ENCODE measurements at places on chromosomes 7 and 10.

DNA sequence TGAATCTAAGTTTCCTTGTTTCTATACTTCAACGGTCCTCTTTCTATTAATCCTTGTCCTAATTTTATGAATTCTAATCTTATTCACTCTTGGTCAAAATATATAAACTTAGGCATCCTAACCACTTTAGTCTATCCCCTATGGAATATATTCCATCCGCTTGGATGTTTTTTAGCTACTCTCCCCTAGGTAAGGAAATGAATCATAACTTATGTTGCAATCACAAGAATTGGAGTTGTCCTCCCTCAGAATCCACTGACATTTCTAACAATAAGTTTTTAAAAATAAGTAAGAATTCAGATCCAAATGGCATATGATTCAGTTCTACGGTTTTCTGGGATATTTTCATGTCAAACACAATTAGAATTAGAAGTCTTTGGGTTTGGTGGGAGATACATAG lies 1081.6 kb downstream of the SORCS1 start:
- no peak for DNase-seq

GRCh38 chr10:72001033-72001395 lies 36.8 kb downstream of the CHST3 start:
- no peak for DNase-seq

GRCh38 chr10:112356686-112357085 lies 17.2 kb upstream of the ACSL5 start:
- no peak for DNase-seq

DNA sequence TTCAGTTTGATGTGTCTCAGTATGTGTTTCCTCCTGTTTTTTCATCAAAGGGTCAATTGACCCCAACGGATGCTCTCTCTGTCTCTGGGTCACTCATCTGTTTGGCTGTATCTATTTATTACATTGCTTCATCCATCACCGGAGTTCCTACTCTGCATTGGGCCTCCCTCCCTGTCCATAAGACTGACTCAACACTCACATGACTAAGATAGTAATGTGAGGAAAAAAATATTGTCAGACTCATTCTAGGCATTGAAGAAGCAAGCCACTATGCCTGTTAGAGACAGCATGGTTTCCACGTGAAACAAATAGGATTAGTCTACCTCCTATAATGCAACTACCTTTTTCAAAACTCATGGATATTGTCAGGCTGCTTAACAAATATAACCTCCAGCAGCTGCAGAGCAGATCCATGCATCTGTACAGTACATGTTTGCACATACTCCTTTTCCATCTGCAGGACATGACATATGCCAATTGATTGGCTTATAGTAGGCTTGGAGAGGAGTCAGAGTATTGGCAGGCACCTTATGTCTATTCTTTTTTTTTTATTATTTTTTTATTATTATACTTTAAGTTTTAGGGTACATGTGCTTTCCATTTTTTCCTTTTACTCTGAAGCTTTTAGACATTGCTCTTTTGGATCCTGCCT lies 275.2 kb downstream of the LRRTM3 start:
- DNase-seq, result no peak

- DNase-seq, result peak; percentile 12
Observed at GRCh38 chr7:38105874-38106483, 72.1 kb upstream of the STARD3NL start.

DNA sequence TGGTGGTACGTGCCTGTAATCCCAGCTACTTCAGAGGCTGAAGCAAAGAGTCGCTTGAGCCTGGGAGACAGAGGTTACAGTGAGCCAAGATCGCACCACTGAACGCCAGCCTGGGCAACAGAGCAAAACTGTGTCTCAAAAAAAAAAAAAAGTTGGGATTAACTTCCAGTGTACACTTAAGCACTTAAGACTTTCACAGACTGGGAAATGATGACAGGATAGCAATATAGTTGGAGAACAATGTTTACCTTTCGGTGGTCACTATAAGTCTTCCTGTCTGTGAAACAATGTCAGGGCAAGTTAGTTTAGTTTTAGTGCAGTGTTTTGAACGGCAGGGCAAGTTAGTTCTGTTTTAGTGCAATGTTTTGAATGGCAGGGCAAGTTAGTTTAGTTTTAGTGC lies 130.2 kb downstream of the TPST1 start:
- DNase-seq, result no peak

GRCh38 chr10:33993917-33994316 lies 659.5 kb upstream of the NRP1 start:
- DNase-seq, result no peak

DNA sequence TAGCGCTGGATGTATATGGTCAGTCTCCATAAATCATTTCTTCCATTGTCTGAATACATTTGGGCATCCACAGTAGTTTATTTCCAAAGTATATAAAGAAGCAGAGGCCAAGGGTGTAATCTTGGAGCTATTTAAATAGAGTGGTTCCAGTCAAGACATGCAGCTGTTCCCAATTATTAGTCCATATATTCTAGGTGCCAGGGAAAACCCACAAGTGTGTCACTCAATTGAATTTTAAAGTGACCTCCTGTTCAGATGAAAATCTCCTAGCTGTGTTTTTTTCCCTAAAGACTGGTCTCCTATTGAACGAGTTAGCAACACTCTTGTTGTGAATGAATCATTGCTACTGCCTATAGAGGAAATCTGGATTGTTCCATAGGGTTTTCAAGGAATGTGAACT lies 260.2 kb upstream of the BMPER start:
- DNase-seq, result no peak

DNA sequence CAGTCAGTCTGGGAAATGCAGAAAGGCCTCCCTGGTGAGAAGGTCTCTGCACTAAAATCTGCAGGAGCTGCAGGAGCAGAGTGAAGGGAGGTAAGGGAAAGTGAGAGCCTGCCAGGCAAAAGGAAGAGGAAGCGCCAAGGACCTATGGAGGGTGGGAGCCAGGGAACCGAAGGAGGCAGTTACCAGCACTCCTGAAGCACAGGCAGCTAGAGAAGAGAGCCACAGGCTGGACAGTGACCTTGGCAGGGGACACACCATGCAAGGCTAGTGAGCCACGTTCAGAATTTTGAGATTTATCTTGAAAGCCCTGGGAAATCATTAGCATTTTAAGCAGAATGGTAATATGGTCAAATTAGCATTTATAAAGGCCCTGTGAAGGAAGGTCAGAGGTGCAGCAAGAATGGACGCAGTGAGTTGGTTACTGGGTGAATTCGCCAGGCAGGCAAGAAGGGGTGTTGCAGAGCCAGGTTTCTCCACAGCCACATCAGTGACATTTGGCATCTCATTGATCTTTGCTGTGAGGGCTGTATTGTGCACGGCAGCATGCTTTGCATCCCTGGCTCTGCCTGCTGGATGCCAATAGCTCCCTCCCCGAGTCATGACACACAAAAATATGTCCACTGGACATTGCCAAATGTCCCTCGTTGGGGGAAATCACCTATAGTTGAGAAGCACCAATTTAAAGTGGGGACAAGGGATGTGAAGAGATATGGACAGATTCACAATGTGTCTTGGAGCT lies 54.7 kb upstream of the LANCL2 start:
- no peak for DNase-seq

GRCh38 chr7:151274396-151274795 lies 25.9 kb upstream of the SMARCD3 start:
- no peak for DNase-seq

DNA sequence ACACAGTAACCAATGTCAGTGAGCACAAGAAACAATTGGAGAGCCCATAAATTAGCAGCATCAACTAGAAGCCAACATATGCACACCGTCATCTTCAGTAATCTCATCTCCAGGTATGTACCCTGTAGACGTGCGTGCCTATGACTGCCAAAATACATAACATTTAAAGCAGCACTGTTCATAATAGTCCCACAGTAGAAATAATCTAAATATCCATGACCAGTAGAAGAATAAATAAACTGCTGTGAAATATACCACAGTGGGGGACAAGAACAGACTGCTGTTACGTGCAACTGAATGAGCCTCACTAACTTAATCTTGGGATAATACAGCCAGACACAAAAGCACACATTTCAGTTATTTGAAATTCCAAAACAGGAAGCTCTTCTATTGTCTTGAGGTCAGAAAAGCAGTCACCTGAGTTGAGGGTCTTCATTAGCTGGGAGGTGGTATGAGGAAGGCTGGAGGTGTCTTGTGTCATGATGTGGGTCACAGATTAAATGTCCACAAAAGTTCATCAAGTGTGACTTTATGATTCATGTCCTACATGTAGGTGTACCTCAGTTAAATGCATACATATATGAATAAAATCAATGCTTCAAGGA lies 454.2 kb upstream of the AKR1E2 start:
- no peak for DNase-seq

- no peak for DNase-seq
Observed at GRCh38 chr7:77629797-77630196, 66.5 kb upstream of the RSBN1L start.

- DNase-seq, result no peak
Observed at GRCh38 chr7:7104971-7105370, 77.4 kb upstream of the C1GALT1 start.

- no peak for DNase-seq
Observed at GRCh38 chr10:121216721-121217181, 365.6 kb downstream of the WDR11 start.

DNA sequence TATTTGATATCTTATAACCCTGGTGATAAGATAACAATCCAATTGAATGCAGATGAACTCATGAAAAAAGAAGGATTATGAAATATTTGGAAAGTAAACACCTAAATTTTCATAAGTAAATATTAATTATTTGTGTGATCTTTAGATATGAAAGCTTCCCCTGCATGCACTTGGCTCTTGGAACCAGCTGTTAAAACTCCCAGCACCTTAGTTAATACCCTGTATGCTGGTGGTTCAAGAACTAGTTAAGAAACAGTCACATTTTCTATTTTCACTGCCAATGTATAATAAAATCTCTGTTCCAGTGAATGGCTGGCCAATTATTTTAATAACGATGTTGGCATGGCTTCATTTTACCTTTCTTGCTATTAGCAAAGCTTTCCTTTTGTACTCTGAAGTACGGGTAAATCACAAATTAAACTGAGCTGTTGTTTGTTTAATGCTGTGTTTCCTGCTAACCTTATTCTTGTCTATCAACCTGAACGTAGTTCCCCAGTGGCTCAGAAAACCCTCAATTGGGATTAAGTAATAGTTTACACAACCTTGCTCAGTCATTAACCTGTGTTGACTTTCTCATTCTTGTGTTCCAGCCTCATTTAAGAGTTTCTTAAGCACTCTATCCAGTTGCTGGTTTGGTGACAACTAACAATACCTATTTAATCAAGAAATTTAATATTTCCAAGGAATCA lies 38.9 kb downstream of the MET start:
- DNase-seq, result peak; percentile 75

DNA sequence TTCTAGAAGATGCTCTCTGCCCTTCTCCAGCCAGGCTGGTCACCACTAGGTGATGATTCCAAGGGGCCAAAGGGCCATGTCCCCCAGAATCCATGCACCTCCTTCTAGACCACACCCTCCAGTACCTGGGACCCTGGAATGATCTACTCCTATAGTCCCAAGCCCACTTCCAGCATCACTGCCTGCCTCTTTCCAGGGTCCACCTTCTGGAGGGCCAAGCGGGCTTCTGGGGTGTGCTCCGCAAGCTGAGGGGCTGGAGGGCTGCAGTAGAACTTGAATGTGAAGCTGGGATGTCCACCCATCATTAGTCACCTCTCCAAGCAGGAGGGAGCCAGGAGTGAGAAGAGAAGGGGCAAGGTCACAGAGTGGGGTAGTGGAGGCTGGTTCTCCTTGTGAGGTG lies 234.4 kb upstream of the MYO3A start:
- DNase-seq, result no peak

- DNase-seq, result no peak
Observed at GRCh38 chr10:44334621-44335184, 50.2 kb downstream of the CXCL12 start.

DNA sequence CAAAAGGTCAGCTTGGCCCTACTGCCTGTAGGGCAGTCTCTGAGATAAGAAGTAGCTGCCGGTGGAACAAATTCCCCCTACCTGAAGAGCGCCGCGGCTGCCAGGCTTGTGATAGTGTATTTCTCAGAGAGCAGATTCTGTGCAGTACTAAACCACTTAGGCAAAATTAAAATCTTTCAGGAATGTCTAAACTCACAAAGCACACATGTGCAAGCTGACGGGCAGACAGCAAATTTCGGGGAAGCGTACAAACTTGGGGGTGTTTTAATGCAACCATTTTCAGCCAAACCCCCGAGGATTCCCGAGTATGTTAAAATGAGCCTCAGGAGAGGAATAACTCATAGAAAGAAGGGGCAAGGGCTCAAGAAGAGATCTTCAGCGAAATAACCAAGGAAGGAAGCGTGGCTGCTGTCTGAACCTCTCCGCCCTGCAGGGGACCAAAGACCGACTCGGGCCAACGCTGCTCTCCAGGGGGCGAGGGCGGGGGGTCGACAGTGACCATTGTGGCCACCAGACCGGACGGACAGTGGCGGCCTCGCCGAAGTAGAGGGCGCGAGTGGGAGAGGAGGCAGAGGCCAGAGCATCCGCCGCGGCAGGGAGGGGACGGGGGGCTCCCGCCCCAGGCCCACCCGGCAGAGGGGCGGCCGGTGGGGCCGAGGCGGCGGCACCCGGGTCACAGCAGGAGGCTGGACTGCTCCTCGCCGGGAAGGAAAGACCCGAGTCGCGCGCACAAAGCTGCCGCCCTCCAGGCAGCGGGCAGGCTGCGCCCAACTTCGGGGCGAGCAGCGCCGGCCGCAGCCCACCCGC lies 819 bp downstream of the HYCC1 start:
- peak; percentile 20 for DNase-seq

DNA sequence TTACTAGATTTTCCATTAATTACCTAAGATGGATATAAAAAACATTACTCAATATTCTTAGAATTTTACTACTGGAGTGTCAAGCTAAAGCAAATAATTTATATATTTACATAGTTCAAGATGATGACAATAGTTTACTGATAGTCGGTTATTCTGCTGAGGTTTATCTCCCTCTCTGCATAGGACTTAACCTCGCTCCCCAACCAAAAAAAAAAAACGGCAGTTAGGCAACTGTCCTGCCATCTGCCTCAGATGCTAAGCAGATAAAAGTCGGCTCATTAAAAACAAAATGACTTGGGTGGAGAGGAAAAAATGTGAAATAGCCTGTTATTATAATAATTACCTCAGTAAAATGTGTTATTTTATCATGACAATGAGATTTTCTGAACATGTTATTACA lies 14.0 kb upstream of the ITGB8 start:
- DNase-seq, result no peak

DNA sequence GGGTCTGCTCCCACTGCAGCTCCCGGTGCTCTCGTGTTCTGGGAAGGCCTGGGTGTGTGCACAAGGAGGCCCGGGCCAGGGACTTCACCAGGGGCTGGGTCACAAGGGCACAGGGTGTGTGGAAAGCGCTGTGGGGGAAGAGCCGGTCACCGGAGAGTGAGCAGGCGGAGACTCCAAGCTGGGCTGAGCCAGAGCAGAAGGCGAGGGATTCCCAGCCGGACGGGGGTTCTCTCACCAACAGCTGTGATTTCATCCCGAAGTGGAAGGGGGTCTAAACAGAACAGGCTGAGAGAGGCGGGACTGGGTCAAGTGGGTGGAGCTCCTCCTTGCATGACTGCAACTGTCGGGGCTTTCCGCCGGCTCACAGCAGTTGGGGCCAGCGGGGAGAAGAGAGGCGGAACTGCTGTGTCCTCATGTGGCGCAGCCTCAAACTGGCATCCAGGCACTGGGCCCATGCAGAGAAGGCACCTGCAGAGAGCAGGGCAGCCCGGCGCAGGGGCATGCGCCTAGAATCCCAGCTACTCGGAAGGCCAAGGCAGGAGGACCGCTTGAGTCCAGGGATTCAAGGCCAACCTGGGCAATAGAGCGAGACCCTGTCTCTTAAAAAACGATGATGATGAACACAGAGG lies 7.6 kb upstream of the ORAI2 start:
- DNase-seq, result no peak

Data from NCI-H1092 (cell line).